ENCODE measurements at places on chromosomes 6 and 20.
A peak's percentile ranks its signal among the peaks of the same experiment; 100 is the strongest.

DNA sequence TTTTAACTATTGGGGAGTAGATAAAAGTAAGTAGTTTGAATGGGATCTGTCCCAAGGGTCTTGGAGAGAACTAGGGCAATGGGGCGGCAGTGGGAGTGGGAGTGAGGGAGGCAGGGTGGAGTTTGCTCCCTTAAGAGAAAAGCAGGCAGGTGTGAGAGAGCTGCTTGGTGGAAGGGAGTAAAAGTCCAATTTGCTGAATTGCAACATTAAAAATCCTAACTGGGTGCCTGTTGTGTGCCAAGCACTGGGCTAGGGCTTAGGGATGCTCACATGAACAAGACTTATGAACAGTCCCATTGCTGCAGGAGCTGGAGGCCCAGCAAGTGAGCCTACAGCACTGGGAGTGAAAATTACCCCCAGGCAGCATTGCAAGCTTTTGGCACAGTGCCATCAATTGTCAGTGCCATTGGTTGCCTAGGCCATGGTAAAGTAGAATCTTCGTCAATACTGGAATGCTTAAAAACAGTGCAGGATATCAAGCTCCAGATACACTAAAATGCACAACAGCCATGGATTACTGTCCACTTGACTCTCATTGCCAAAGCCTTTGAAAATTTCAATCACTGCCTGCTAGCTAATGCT, 277.7 kb upstream of the JARID2 start:
- DNase-seq, result no peak

- no peak for DNase-seq
Measured at GRCh38 chr6:112296122-112296521, 41.8 kb upstream of the LAMA4 start.

DNA sequence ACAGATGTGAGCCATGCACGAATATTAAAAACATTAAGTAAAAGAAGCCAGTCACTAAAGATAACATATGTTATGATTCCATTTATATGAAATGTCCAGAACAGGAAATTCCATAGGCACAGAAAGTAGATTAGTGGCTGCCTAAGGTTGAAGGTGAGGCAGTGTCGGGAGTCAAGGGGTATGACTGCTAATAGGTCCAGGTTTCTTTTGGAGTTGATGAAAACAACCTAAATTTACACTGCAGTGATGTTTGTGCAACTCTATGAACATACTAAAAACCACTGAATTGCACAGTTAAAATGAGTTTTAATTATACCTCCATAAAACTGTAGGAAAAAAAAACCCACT, 14.4 kb downstream of the SRPK1 start:
- DNase-seq, result no peak

DNA sequence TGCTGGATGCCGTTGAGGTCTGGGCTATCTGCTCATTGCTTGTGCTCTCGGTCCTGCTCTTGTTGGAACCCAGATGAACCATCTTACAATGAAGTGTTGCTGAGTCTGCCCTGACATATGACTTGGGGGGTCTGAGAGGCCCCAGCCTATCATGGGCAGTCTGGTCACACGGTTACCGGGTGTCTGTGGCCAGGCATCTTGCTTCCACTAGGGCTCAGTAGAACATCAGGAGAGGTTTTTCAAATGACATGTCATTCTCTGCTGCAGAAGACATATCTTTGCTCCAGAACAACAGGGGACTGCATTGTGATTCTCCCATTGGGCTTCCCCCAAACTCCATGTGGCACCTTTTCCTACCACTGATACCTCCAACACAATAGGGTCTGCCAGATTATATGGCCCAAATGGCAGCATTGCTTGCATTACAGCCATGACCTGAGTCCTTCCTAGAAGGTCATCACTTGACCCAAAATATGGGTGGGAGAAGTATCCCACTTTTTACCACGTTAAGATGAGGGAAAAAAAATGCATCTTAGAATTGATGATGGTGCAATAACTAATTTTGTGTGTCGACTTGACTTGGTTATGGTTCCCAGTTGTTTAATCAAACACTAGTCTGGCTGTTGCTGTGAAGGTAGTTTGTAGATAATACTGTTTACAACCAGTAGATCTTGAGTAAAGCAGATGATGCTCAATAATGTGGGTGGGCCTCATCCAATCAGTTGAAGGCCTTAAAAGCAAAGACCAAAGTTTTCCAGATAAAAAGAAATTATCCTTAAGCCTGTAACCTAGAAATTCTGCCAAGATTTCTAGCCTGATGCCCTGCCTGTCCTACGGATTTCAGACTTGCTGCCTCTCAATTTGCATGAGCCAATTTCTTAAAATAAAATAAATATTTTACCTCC, 241.0 kb downstream of the QKI start:
- DNase-seq, result no peak

DNA sequence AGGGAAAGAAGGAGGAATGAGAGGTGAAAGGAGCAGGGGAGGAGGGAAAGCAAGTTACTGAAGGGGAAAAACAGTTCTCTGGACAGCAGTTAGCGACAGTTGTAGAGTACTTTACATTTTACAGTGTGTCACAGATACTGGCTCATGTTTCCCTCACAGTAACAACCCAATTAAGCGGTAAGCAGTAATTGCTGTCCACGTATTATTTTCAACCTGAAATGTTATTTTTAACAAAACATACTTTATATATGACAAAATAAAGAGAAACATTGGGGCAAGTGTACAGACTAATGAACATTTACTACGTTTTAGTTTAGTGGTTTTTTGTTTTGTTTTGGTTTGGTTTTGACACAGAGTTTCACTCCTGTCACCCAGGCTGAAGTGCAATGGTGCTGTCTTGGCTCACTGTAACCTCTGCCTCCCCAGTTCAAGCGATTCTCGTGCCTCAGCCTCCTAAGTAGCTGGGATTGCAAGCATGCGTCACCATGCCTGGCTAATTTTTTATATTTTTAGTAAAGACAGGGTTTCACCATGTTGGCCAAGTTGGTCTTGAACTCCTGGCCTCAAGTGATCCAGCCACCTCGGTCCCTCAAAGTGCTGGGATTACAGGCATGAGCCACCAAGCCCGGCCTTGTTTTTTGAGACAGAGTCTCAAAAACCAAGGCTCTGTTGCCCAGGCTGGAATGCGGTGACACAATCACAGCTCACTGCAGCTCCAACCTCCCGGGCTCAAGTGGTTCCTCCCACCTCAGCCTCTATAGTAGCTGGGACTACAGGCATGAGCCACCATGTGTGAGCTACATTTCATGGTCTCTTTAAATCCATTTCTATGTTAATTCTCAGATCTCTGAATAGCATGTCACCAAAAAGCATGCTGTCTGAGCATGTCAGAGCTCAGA, 22.6 kb upstream of the BTN3A2 start:
- no peak for DNase-seq

- no peak for DNase-seq
Measured at GRCh38 chr20:40960521-40960956, 68.1 kb upstream of the TOP1 start.

GRCh38 chr6:73377225-73377624, 7.5 kb upstream of the OOEP start:
- DNase-seq, result no peak

DNA sequence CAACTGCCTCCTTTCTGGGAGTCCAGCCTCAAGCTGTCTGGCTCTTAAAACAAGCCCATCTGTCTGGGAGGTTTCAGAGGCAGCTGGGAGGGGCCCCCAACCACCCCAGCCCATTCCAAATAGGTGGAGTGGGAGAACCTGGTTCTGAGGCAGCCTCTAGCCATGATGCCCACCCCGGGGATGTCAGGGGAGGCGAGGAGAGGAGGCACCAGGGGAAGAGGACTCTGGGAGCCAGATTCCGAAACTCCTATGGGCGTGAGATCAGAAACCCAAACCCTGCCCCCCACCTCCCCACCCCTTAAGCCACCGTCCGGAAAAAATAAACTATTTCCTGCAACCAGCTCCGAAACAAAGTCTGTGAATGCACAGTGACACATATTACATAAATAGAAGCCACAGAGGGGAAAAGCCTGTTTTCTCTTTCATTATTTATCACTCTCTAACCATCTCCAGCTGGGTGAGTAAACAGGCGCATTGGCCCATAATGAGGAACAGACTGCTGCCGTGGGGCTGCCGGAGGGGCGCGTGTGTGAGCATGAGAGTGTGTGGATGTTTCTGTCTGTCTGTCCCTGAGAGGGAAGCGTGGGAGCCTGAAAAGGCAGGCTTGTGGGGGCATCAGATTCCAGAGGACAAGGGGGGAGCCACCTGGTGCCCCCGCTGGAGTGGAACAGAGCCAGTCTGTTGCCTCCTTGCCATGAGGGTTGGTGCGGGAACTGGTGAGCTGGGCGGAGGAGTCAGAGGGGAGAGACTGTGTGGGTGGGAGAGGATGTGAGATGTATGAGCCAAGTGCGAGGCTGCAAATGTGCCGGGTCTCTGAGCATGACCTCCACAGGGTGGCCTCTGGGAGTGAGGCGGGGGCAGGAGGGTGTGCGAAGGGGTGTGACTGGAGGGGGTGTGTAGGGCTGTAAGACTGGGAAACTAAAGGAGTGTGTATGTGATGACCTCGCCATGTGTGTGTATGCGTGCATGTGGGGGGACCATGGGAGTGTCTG, 14.3 kb upstream of the FOXP4 start:
- peak; percentile 56 for DNase-seq

DNA sequence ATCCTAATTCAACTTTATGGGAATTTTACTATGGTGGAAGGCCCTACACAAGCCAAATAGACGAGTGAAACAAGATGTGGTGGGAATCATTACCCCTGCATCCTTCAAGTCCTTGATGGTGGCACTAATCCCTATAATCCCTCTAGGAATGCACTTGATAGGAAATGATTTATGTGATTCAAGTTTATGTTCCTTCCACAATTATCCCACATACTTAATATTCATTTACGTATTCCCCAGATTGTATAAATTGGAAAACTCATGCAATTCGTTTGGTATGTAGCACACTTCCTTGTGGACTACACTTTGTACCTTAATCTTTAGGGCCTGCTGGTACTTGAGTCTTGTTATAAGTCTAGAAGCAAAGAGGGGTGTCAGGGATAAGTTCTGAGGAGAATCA, 40.8 kb downstream of the PKIB start:
- DNase-seq, result no peak

- no peak for DNase-seq
Measured at GRCh38 chr6:49151957-49152356, 311.1 kb downstream of the MMUT start.

Measured in CD4-positive, alpha-beta memory T cell (primary cell).